Activated T-cell treated with anti-CD3 and anti-CD28 coated beads, Interleukin-2, amount 50 U/mL, for 1 hour (primary cell): ENCODE measurements at places on chromosomes 11 and 22.

GRCh38 chr11:99069856-99070444 lies 49.2 kb downstream of the CNTN5 start:
- no peak for DNase-seq

GRCh38 chr11:118834427-118835028 lies 43.6 kb upstream of the DDX6 start:
- no peak for DNase-seq

DNA sequence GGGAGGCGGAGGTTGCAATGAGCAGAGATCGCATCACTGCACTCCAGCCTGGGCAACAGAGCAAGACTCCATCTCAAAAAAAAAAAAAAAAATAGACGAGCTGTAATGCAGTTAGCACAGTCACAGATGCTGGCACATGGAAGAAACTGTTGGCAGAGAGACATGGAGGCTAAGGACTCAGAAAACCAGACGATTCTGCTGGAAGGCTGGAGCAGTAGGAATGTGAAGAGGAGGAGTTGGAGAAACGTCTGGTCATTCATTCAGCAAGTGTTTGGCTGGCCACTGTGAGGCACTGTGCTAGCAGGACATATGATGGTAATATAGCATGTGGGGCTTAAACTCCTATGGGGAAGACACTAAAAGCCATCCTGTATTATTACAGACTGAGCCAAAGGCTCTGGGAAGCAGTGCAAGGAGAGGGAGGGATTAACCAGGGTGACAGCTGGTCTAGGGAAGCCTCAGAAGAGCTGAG lies 5.0 kb downstream of the UQCR10 start:
- DNase-seq = no peak

DNA sequence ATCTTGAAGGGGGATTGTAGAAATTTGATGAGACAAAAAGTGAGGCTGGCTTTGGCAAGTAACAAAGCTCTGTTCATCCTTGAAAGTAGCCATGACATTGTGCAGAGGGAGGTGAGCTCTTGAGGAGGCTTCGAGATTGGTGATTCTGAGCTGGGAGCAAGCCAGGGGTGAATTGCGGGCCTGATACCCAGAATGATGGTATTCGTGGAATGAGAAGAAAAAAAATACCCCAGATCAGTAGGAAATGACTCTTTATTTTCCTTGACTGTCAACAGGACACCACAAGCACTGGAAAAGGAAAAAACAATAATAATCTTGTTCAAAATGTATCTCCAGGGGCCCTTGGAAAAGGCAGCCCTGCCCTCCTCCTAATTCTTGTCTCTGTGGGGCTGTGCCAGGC lies 62.7 kb downstream of the TSPAN18 start:
- no peak for DNase-seq

DNA sequence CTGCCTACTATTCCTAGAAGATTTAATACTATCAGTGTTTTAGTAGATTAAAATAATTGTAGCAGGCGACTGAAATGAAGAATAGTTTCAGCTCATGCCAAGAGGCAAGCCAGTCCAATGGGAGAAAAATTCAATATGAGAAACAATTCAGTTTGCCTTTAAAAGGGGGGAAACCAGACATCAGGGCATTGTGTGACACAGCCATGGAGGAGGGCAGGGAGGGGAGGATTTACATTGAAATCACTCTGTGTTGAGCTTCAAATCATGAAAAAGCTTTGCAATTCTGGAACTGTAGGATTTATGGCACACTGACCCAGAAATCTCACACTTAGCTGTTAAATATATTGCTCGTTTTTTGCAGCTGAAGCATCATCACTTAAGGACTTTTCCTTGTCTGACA lies 4.6 kb downstream of the SLC1A2 start:
- DNase-seq = no peak

- DNase-seq = no peak
Measured at GRCh38 chr11:5620651-5621521, 3.9 kb upstream of the TRIM34 start.

DNA sequence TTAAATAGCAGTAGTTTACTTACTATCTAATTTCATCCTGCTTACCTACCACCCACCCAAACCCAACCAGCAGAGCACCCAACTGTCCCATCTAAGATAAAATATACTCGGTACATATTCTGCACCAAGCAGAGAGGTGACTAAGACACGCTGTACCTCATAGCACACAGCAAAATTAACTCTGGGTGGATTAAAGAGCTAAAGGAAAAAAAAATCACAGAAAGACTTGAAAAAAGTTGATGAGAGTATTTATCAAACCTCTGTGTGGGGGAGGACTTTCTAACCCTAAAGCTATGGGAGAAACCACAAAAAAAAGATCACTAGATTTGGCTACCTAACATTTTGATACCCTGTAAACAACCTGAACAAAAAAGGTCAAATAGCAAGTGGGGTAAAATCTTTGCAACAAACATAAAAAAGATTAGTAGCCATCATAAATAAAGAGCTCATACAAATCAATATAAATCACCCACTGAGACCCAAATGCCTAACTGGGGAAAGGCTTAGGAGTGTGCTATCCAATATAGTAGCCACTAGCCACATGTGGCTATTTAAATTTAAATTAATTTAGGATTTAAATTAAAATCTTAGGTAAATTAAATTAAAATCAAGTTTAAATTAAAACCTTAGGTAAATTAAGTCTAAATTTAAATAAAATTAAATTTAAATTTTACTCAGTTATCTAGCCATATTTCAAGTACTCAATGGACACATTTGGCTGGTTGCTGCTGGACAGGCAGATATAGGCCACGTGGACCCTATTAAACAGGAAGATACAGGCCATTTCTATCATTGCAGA lies 25.6 kb upstream of the CD5 start:
- DNase-seq = no peak

- DNase-seq = no peak
Measured at GRCh38 chr11:115930291-115930690, 426.1 kb upstream of the CADM1 start.
